ENCODE measurements at places on chromosomes 12 and 14.

- DNase-seq: no peak
These were observed 109.4 kb downstream of the RFLNA start for GRCh38 chr12:124404162-124404784.

- DNase-seq: no peak
These were observed 17.8 kb downstream of the CDK2AP1 start for GRCh38 chr12:123253641-123254459.

- DNase-seq: no peak
These were observed 33.7 kb downstream of the FOS start for GRCh38 chr14:75312341-75312740.

DNA sequence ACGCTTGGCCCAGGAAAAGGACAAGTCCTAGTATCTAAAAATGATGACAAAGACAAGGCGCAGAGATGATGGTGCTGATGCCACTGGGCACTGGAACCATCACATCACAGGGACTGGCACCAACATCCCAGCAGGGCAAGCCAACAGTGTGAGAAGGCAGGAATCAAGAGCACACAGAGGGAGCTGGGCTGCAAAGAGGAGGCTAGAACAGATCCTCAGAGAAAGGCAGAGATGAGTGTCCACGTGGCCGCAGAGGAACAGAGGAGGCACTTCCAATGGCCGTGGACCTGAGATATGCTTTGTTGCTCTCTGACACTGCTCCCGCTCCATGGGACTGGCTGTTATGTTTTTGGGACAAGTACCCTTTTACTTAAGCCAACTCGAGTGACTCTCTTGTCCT is 17.9 kb downstream of the FOXN3 start:
- DNase-seq: no peak

- no peak for DNase-seq
These were observed 3.6 kb downstream of the CLEC2A start for GRCh38 chr12:9928607-9929006.

- DNase-seq: no peak
These were observed 5.0 kb downstream of the PPTC7 start for GRCh38 chr12:110577864-110578693.

GRCh38 chr12:47017901-47018475 is 61.4 kb upstream of the PCED1B start:
- DNase-seq: no peak

DNA sequence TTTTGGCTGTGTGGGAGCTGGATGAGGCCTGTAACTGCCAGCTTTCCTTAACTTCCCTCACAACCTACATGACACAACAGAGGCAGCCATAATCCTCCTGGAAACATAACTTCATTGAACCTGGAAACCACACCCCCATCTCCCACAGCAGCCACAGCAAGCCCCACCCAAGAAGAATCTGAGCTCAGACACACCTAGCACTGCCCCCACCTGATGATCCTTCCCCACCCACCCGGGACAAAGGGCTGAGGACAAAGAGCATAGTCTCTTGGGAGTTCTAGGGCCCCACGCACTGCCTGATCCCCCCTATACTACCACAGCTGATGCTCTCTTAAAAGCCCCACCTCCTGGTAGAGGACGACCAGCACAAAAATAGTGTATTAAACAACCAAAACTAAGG is 29.6 kb upstream of the TSPAN8 start:
- DNase-seq: no peak

DNA sequence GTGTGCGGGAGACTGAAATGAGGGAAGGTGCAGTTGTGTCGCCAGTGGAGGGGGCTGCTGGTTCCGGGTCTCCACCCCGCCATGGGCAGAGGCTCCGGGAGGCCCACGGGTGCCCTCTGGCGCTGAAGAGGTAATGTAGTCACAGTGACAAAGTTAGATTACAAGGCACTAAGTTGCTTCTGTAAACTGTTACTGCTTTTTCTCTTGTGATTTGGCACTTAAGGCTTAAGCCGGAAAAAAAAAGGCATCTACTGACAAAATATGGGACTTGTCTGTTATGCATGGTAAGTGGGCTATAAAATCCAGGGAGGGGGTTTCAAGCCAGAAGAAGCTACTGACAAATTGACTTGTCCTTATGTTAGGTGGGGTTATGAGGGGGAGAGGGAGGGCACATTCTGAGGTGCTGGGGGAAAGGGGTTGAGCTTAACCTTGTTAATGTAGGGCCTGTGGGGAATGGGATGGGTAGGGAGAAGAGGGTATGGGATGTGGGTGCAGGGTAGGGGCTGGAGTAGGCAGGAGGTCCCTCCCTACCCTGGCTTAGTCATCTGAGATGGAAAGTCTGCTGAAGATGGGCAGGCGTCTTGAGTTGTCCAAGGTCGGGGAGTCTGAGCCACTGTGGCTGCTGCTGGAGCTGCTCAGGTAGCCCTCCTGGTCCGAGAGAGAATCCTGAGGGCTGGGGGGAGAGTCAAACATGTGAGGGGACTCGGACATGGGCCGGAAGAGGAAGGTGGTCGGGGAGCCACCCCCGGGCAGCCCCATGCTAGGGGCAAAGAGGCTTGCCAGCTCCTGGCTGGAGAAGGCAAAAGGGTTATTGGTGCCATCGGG is 3.7 kb downstream of the ZFP36L1 start:
- DNase-seq: peak; percentile 65

DNA sequence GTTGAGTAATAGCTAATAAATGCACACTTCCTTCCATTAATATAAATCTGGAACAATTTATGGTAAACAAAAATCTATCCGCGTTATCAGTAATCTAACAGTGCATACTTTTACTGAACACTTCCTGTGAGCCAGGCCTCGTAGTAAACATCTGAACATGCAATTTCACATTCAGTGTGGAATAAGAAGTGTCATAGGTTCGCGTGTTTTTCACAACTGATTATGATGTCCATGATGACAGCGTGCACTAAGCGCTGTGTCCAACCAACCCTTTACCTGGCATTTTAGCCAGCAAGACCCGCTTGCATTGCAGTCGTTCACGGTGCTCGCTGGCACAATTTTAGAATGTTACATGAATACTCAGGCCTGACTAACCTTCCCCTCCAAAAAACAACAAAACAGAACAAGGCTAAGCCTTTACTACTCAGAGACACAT is 2.1 kb downstream of the PNMA1 start:
- no peak for DNase-seq

- no peak for DNase-seq
These were observed 9.9 kb downstream of the TUNAR start for GRCh38 chr14:95886366-95887056.

DNA sequence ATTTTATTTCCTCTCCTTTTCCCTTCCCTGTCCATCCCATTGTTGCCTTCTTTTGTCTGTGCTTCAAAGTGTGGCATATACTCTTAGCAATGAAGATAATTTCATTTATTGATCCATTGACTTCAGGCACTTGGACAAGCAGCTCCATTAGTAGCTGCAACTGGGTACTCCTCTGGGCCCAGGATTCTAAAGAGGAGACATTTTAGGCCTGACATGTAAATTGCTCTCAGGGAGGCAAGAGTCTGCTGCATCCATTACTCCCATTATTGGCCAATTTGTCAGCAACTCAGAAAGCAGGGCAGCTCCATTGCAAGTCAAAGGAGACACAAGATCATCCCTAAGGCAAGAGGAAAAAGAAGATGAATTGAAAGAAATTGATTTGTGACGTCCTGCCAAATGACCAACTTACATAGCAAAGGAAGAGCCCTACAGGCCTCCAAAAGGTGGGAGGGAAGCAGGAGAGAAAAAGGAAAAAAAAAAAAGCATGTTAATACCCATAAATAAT is 1094.1 kb upstream of the FLRT2 start:
- DNase-seq: no peak

GRCh38 chr14:97782871-97783414 is 985.8 kb downstream of the VRK1 start:
- DNase-seq: no peak

- DNase-seq: no peak
These were observed 216.1 kb downstream of the NUAK1 start for GRCh38 chr12:105922670-105923102.

DNA sequence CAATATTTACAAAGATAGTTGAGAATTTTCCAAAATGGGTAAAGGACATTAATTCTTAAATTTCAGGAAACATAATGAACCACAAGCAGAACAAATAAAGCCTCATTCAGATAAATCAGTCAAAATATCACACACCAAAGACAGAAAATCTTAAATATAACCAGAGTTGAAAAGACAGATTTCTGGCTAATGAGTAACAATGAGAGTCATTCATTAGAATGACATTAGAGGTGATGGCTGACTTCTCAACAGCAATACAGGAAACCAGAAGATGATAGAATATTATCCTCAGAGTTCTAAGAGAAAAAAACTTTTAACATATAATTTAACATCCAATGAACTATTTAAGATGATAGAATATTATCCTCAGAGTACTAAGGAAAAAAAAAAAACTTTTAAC is 124.2 kb downstream of the DENND5B start:
- DNase-seq: no peak

DNA sequence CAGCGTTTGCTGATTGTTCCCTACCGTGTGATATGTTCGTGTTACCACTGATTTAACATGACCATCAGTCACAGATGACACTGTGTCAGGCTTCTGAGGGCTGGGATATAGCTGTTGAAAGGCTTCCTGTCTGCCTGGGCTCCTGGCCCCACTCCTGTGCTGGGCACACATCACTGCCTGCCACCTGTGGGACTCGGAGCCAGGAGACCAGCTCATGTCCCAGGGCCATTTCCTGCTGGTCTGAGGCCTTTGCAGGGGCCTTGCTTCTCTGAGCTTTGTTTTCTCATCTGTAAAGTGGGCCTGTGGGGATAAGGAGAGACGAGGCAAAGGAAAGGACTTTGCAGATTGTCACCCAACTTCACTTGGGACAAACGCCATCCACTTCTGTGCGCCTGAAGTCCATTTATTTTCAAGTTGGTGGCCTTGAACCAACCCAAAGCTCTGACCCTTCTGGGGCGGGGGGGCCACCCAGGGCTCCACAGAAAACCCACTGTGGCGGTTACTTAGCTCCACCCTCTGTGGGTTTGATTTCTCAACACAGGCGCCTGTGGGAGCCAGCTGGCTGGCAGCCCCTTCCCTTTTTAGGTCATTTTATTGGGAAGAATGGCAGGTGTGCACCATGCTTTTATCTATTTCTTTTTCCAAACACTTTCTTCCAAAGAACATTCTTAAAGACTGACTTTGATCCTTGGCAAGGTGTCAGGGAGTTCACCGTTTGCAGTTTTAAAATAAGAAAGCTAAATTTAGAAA is 54.1 kb downstream of the BEGAIN start:
- peak; percentile 7 for DNase-seq

DNA sequence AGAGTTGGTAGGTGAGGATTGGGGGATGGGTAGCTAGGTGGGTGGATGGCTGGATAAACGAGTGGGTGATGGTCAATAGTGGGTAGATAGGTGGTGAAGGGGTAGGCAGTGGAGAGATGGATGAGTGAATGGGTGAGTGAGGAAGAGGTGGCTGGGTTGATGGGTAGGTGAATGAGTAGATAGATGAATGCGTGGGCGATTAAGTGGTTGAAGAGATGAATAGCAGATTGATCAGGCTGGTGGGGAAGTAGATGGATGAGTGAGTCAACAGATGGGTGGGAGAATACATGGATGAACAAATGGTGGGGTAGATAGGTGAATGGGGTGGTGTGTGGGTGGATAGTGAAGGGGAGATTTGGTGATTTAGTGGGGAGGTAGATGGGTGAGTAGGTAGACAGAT is 51.1 kb downstream of the SYNE3 start:
- DNase-seq: no peak

DNA sequence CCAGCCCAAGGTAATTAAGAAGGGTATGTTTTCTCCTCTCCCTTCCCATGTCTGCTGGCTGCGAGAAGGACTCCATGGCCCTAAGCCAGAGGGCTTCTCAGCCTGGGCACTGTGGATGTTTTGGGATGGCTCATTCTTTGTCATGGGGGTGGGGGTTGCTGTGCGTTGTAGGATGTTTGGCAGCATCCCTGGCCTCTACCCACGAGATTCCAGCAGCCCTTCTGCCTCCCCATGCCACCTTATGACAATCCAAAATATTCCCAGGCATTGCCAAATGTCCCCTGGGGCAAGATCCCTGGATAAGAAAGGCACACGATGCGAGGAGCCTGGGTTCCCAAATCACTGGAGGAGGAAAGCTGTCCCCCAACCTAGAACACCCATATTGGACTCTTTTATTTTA is 36.4 kb downstream of the DAO start:
- no peak for DNase-seq

- no peak for DNase-seq
These were observed 123.3 kb downstream of the SLC38A6 start for GRCh38 chr14:61104358-61104757.

GRCh38 chr14:95128140-95128539 is 29.2 kb downstream of the DICER1 start:
- DNase-seq: no peak

- DNase-seq: no peak
These were observed 1.1 kb upstream of the STK38L start for GRCh38 chr12:27243006-27243405.

DNA sequence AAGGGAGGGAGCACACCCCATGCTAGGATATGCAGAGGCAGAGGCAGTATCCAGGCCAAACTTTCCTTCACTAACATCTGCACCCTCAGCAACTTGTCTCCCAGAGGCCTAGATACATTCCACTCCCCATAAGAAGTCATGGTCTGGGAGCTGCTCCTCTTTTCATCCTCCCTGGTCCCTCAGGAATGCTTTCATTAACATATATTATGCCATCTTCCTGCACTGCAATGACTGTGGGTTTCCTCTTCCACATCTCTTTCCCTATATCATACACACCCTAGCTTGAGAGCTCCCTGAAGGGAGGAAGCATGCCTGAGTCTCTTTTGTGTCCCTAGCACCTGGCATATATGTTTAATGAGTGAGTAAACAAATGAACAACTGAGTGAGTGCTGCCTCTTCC is 8.6 kb downstream of the DDN start:
- DNase-seq: no peak

DNA sequence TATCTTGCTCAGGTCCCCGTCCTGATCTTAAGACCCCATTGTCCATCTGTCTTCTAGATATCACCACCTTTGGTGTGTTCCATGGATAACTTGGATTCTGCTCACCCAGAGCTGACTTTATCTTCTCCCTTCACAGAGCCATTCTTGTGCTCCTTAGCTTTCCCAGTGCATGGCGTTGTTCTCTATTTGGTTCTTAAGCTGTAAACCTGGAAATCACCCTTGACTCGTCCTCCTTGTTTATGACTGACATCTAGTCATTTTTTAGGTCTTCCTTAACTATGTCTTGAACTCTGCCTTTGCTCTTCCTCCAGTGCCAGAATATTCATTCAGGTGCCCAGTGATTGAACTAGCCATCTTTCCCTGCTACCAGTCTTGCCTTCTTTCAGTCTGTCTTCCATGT is 11.7 kb downstream of the STK38L start:
- no peak for DNase-seq

DNA sequence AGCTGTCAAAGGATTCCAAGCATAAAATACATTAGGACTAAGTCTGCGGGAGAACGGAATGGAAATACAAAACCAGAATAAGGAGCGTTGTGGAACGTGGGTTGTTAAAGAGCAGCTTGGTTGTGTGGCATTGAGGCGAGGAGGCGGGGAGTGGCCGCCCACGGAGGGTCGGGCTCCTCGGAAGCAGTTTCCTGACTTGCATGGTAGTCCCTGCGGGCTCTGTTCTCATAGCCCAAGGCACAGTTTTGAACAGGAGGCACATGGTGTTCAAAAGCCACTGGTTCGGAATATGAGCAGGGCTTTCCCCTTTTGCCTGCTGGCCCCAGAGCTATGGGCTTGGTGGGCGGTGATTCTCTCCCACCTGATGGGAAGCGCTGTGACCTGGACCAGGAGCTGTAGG is 12.2 kb downstream of the DDX51 start:
- no peak for DNase-seq

GRCh38 chr12:29519585-29520182 is 22.2 kb upstream of the OVCH1 start:
- DNase-seq: no peak

Data from mesothelial cell of epicardium (in vitro differentiated cells).